Stimulated activated CD8-positive, alpha-beta memory T cell treated with anti-CD3 and anti-CD28 coated beads, Interleukin-15, amount 100 ng/mL, for 4 hours (primary cell): ENCODE measurements at places on chromosomes 1 and 21.

GRCh38 chr21:20617130-20617529 lies 381.1 kb upstream of the NCAM2 start:
- DNase-seq = no peak

GRCh38 chr1:197521118-197521739 lies 253.2 kb downstream of the CRB1 start:
- no peak for DNase-seq

DNA sequence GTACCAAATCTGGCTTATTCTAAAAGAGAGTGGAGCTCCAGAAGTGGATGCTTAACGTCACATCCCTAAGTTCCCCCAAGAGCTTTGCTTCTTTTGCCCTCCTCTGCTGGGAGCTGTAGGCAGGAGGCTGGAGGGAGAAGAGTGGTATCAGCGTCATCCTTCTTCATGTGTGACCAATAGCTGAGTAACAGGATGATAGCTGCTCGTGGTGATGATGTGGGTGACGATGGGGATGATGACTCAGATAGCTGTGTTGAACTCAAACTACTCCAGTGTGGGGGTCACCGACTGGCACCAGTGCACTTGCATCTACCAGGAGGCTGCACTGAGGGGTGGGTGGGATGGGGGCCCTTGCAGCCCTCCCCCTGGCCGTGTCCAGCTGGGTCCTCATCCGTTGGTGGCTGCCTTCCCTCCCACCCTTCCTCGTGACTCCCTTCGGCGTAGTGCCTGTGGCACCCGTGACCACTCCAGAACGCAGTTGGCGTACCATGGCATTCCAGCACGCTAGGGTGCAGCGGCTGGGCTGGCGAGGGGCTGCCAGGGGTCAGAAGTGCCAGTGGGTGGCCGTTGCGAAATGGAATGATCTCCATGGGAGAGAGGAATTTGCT lies 1.1 kb downstream of the IGFN1 start:
- no peak for DNase-seq

- no peak for DNase-seq
Measured at GRCh38 chr1:150622303-150622975, 7.0 kb downstream of the ENSA start.

- no peak for DNase-seq
Measured at GRCh38 chr21:35696644-35697043, 363.7 kb downstream of the SETD4 start.

DNA sequence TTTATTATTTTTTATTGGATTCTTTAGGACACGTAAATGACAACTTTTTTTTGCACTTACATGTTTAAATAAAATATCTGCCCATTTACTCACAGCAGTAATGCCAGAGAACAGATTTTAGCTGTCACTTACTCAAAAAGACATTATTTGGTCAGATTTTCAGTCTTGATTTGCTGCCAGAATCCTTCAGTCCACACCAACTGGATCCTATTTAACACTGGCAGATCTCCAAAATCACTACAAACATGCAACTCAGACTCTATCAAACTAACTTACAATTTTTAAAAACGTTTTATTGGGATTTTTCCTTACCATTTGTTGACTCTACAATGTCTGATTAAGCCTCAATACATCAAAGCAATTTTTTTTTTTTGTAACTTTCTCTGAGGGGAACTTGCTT lies 11.1 kb downstream of the ATP6V1G3 start:
- no peak for DNase-seq

DNA sequence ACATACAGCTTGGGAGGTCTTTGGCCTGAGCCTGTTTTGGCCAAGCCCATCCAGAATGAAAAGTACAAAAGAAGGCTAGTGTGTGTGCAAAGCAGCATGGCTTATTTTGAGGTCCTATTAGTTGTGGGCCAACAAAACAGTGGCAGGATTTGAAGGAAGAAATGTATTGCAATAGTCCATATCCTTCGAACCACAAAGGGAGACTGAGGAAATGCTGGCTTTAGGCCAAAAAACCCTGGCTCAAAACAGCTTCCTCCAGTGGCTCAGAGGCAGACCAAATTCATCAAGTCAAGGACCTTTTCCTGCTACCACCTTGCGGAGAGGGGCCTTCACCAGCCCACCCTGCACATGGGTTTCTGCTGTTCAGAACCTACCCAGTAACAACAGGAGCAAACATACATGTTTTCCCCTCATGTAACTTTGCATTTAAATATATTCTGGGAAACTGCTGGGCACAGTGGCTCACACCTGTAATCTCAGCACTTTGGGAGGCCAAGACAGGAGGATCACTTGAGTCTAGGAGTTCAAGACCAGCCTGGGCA lies 43.3 kb downstream of the VPS26C start:
- DNase-seq = no peak

DNA sequence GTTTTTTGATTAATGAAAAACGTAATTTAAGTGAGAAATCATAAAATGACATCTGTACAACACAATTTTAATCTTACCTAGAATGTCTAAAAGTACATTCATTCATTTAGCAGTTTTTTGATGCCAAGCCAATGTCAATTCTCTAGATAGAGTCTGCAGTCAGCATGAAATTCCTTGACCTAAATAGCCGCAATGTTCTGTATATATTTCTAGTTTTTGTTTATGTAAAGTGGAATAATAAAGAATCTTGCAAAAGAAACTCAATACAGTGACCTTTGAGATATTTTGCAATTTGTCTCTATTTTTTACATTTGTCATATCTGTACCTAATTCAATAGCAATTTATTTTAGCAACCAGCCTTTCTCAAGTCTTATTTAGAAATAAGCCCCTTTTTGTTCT lies 176.0 kb downstream of the ATP6V1G3 start:
- DNase-seq = no peak

GRCh38 chr1:229251185-229251584 lies 19.7 kb upstream of the RAB4A start:
- no peak for DNase-seq

GRCh38 chr1:22431965-22432364 lies 19.7 kb upstream of the ZBTB40 start:
- no peak for DNase-seq

DNA sequence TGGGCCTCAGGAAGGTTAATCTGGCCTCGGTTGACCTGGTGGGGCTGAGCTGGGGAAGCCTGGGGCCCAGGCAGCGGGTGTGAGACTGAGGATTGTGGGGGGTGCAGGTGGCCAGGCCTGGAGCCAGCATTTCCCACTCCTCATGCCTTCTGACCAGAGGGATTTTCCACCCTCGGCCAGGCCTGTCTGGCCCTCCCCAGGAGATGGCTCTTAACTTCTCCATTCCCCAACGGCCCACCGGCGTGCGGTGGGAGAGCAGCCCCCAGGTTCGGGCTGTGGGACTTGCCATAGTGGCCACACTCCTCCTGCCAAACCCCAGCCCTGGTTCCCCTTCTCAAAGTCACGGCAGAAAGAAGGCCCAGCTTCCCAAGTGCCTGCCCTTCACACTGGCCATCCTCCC lies 126.5 kb upstream of the RUNX3 start:
- no peak for DNase-seq

DNA sequence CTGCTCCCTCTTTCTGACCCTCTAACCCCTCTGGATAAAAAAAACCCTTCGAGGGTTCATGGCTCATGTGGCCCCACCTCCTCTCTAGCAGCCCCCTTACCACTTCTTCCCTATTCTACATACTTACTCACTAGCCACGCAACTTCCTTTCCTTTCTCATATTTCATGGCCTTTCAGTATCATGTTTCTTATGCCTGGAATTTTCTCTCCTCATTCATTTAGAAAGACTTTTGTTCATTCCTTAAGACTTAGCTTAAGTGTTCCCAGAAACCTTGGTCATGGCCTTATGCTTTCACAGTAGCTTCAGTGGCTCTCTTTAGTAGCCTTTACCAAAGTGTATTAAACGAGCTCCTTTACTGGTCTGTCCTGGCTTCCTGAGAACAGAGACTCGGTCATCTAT lies 6.1 kb downstream of the ACP6 start:
- DNase-seq = no peak

DNA sequence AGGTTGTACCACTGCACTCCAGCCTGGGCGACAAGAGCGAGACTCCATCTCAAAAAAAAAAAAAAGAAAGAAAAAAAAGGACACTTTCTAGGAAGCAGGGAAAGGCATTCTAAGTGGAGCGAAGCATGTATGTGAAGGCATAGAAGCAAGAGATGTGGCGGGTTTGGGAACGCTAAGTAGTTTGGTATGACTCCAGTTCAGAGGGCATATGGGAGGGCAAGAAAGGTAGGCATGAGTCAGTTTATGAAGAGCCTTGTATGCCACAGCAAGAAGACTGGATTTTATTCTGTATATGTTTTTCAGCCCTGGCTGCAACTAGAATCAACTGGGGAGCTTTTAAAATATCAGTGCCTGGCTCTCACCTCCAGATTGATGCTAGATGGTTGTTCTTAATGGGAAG lies 4.4 kb upstream of the ELOVL1 start:
- no peak for DNase-seq

GRCh38 chr1:116128664-116129063 lies 17.5 kb downstream of the MAB21L3 start:
- DNase-seq = peak; percentile 37

- DNase-seq = no peak
Measured at GRCh38 chr1:58116284-58116683, 430.2 kb downstream of the OMA1 start.

- DNase-seq = no peak
Measured at GRCh38 chr1:158153746-158154444, 26.8 kb upstream of the CD1D start.

DNA sequence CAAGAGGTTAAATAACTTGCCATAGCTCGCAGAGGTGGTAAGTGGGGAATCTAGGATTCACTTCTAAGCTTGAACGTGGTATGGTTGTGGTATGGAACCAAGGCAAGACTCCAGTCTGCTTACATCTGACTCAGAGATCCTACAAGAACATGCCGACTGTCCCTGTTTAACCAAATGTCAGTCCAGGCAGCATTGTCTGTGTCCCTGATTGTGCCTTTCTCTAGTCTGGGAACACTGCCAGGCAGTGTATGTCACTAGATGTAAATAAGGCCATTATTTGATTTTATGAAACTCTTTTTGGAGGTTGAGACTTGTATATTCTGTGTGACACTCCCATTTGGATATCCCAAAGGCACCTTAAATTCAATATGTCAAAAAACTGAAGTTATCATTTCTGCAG lies 96.0 kb downstream of the NOS1AP start:
- DNase-seq = no peak

- DNase-seq = no peak
Measured at GRCh38 chr1:66351478-66351877, 182.5 kb upstream of the SGIP1 start.

- DNase-seq = no peak
Measured at GRCh38 chr1:53061859-53062707, at the start of gene PODN. Gene PODN, plus strand, starts transcription at chr1:53062213. Its CDS starts 7,643 bp downstream, at chr1:53069856.

- DNase-seq = no peak
Measured at GRCh38 chr21:20515446-20515845, 482.8 kb upstream of the NCAM2 start.

DNA sequence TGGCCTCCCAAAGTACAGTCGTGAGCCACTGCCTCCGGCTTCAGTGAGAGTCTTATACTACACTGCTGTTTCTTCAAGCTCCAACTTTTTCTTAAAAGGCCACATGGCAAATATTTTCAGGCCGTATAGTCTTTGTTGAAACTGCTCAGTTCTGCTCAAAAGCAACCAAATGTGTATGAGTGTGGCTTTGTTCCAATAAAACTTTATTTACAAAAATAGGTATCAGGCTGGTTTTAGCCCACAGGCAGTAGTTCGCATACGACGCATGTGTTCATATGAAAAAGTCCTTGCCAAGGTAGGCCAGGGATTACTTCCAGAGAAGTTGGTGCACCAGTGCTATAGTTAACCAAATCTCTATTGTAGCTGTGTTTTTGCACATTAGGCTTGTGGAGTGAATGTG lies 6.2 kb downstream of the PLEKHM2 start:
- no peak for DNase-seq

- no peak for DNase-seq
Measured at GRCh38 chr1:156525856-156526489, 25.4 kb upstream of the MEF2D start.

DNA sequence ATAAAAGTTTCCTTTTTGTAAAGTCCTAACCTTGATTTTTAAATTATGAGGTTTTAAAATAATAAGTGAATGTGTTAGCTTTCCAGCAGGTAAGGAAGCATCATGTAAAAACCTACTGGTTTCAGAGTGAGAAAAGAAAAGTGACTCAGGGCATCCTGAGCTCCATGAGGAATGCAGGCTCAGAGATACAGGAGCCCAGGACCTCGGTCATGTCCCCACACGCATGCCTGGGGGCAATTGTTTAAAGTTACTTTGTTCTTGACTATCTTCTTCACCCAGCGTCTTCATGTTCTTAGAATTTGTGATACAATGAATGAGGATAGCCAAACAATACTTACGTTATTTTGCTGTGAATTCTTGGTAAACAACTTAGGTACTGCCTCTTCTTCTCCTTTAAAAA lies 117.4 kb upstream of the PLPPR5 start:
- DNase-seq = no peak

GRCh38 chr1:71918630-71919029 lies 363.7 kb downstream of the NEGR1 start:
- no peak for DNase-seq

GRCh38 chr1:1200876-1201810 lies 5.2 kb downstream of the TNFRSF18 start:
- peak; percentile 85 for DNase-seq

DNA sequence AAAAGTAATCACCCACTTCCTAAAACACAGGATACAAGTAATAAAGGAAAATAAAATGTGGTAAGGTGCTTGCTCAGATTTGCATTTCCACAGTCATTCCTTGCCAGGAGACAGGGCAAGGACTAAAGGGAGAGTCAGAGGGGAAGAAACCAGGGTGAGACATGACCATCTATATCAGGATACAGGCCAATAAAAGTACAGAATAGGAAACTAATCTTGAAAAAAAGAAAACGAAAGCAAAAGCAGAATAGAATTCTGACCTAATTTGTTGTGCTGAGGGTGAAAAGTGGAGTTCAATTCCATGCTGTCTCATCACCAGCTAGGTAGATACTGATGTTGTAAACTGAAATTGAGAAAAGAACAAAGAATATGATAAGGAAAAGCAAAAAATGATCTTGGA lies 27.3 kb downstream of the JMJD4 start:
- no peak for DNase-seq

- DNase-seq = no peak
Measured at GRCh38 chr1:67791686-67792085, 41.6 kb downstream of the GNG12 start.

DNA sequence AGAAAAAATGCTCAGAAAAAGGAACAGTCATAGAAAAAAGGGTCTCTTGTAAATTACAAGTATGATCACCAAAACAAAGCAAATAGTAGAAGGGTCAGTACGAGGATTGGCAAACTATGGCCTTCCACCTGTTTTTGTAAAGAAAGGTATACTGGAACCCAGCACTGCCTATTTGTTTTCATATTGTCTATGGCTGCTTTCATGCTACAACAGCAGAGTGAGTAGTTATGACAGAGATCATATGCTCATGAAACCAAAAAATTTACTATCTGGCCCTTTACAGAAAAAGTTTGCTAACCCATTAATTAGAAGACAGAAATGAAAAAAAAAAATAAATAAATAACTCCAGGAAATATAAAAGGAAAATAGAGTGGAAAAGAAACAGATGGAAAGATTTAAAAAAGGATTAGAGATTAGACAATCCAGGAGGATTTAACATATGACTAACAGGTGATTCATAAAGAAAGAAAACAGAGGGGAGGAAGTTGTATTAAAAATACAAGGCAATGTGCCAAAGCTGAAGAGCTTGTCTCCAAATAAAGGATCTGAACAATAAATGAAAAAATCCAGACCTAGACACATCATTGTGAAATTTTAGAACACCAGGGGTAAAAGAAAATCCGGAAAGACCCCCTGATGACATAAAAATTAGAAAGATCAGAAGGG lies 108.5 kb upstream of the SERTAD4 start:
- no peak for DNase-seq
